ENCODE measurements at places on chromosomes 2 and 18. TPM values are rescaled to one million over a fixed set of nuclear protein-coding genes. Genes with fewer than 3 reads are reported as not detected.

DNA sequence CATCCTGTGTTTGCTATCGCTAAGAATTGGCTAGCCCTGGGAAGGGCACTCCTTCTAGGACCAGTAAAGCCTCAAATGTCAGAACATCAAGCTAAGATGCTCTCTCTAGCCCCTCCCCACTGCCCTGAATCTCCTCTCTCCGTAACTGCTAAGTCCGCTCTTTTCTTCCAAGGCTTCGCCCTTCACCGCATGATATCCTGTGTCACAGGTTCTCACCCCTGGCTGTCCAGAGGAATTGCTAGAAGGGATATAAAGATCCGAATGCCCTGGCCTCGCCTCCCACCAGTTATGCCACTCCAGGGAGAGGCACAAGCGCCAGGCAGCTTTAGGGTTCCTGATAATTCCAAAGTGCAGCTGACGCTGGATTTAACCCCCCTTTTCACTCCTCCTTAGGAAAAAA lies 17.1 kb upstream of the GPR45 start:
- no peak for DNase-seq

The SCG2 gene
- not detected for total RNA-seq

The COLEC11 gene
- 0.29 TPM for total RNA-seq

GRCh38 chr18:37871561-37871960 lies 306.0 kb upstream of the CELF4 start:
- no peak for DNase-seq

The SLC66A2 gene
- total RNA-seq: 97.9 TPM

DNA sequence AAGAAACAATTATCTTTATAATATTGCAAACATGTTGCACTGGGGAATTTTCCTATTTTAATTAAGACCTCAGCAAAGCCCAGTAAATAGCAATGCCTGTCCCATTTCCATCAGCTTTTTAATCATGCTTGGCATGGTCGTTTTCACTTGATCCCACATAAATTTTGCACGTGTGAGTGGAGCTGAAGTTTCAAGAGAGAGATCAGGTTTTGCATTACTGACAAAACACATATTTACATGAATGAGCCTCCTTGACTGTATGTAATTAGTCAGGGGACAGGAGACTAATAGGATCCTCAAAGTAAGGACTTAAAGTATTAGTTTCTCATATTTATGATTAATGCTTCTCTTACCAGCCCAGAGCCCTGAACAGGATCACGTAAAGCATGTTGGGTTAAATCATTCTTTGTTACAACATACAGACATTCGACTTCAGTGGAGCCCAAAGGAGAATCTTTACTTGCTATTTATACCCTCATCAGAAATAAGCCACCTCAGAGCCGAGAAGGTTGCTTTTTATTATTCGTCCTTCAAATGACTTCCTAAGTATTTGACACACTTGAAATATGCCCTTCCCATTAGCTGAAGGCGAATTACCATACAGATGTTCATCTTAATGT lies 711.3 kb downstream of the GALR1 start:
- no peak for DNase-seq

GRCh38 chr2:36371928-36372391 lies 16.4 kb downstream of the CRIM1 start:
- DNase-seq: no peak

The HES6 gene
- 49.1 TPM for total RNA-seq

The SLC30A3 gene
- total RNA-seq: 0.20 TPM

- no peak for DNase-seq
These were observed 42.0 kb downstream of the AFTPH start for GRCh38 chr2:64565949-64566710.

GRCh38 chr18:23761941-23762340 lies 72.7 kb downstream of the LAMA3 start:
- no peak for DNase-seq

- DNase-seq: no peak
These were observed 16.7 kb upstream of the MRO start for GRCh38 chr18:50836521-50836957.

DNA sequence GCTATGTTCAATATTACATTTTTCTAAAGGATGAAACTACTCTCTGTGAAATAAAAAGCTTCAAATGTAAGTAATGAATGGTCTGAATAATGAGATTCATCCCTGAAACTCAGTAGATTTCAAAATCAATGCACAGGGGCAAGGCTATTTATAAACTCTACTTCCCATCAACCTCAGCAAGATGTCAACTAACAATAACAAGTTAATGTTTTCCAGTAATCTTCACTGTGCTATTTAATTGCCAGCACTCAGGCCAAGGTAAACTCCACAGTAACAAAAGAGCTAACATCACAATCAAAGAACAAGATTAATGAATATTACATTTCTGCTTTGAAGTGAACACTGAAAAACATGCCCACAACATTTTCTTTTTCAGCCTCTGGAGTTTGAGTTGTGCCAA lies 144.3 kb upstream of the ZFP36L2 start:
- no peak for DNase-seq

GRCh38 chr2:142629193-142629592 lies 248.3 kb upstream of the KYNU start:
- DNase-seq: no peak

GRCh38 chr2:141260911-141261310 lies 869.9 kb downstream of the LRP1B start:
- no peak for DNase-seq

GRCh38 chr2:101638181-101638711 lies 59.3 kb upstream of the MAP4K4 start:
- no peak for DNase-seq

The IL18R1 gene
- total RNA-seq: 1.2 TPM

- DNase-seq: no peak
These were observed 130.9 kb upstream of the ASB18 start for GRCh38 chr2:236395067-236395466.

The TBR1 gene
- total RNA-seq: not detected

The GKN1 gene
- total RNA-seq: not detected

The SEPTIN10 gene
- 39.4 TPM for total RNA-seq

The SMYD1 gene
- 114 TPM for total RNA-seq

DNA sequence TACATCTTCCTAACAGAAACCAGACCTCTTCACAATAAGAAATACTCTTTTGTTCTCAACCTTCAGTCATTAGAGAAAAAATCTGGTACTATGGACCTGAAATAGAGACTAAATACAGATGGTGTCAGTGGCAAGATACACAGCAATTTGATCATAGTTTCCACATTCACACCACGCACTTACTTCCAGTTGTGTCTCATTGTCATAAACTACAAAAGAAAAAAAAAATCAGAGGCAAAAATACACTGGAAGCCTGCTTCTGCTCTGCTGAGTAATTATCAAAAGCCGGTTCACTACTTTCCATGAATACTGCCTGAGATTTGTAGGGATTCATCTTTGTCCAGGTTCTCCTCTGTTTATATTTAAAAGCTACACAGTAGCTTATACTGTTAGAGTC lies 182.6 kb downstream of the PID1 start:
- DNase-seq: no peak

The PLEKHH2 gene
- 1.4 TPM for total RNA-seq

DNA sequence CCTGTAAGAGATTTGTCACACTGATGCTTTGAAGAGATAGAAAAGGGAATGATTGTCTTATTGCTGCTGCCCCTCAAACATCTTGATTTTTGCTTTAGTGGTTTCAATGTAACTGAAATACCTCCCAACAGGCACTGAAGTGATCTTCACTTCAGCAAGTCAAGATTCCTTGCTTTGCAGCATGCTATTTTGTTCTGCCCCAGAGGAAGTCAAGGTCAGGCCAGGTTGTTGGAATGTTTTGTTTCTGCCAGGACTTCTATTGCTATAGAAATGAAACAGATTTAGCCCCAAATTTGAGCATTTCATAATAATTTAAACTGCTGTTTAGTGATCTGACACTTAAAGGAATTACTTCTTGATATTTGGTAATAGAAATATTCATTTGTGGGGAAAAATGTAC lies 277.6 kb downstream of the ZNF804A start:
- no peak for DNase-seq

The TWIST2 gene
- total RNA-seq: 2.2 TPM

GRCh38 chr2:177578454-177578853 lies 185.9 kb downstream of the AGPS start:
- no peak for DNase-seq

GRCh38 chr2:45532181-45532580 lies 78.9 kb downstream of the SRBD1 start:
- no peak for DNase-seq
